ENCODE measurements at places on chromosomes 3 and 15.

DNA sequence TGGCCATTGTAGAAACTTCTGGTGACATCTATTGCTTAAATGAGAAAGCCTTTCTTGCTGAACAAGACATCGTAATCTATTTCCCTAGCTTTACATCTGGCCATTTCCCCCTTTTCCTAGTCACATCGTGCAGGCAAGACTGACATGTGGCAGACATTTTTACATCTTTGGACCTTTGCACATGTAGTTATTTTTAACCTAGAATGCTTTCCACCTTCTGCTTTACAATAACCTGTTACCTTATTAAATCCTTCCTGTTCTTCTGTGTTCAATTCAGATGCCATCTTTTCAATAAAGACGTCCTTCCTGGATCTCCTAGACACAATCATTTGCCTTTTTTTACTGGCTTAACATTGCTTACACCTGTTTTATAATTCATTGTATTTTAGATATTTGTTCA is 343.3 kb downstream of the DIPK2A start:
- no peak for DNase-seq

DNA sequence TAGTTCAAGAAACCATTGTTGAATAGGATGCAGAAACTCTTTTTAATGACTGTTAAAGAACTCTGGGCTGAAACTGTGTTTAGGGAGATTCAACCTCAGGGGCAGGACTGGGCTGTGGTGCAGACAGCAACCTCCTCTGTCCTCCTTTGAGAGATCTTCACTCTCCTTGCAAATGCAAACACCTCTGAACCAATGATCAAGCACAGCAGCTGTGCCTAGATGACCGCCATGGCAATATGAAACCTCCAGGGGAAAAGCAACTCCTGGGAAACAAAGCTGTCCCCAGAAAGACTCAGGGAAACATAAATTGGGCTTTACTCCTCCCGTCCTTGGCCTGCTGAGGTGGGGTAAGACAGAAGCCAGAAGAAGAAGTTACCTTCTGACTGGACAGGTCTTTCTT is 52.6 kb downstream of the TBC1D2B start:
- DNase-seq: no peak

- no peak for DNase-seq
These were observed 13.1 kb downstream of the MME start for GRCh38 chr3:155093261-155093660.

DNA sequence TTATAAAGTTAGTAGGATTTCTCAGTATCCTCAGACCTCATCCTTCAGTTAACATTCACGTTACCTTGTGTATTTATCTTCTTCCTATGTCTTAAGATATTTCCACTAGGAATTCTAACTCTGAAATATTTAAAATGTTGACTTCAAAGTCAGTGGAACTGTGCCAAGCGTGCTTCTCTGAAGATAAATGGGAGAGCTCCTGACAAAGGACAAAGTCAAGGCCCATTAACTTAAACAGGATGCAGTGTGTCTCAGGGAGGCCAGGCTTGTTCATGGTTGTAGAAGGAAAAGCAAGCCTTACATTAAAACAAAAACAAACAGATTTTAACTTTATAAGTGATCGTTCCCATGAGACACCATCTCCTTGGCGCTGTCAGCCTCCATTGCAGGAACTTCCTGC is 41.5 kb downstream of the ABHD17C start:
- DNase-seq: no peak

- DNase-seq: no peak
These were observed 2.3 kb downstream of the SUCNR1 start for GRCh38 chr3:151875759-151876158.

- no peak for DNase-seq
These were observed 99.7 kb downstream of the TCF12 start for GRCh38 chr15:57018151-57018550.

DNA sequence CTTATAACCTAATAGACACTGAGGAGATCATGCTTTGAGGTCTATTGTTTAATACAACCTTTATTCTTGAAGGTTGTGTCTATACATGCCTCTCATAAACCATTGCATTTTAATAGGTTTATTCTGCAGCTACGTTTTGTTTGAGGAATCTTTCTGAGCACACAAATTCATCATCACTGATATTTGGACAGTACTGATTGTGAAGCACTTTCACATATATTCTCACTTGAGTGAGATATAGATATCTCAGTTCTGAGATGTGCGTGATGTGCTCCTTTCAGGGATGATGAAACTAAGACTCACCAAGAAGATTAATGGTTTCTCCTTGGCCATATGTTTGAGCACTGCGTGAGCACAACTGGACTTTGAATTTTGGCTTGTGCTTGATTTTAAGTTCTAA is 374.4 kb downstream of the LPP start:
- no peak for DNase-seq

- no peak for DNase-seq
These were observed 12.3 kb upstream of the PDZRN3 start for GRCh38 chr3:73637042-73637441.

Measured in stimulated activated CD4-positive, alpha-beta T cell treated with anti-CD3 and anti-CD28 coated beads, Interleukin-1b, Interleukin-23, amount 100 ng/mL, for 1 hour (primary cell).